ENCODE measurements at places on chromosomes 11 and 22.

DNA sequence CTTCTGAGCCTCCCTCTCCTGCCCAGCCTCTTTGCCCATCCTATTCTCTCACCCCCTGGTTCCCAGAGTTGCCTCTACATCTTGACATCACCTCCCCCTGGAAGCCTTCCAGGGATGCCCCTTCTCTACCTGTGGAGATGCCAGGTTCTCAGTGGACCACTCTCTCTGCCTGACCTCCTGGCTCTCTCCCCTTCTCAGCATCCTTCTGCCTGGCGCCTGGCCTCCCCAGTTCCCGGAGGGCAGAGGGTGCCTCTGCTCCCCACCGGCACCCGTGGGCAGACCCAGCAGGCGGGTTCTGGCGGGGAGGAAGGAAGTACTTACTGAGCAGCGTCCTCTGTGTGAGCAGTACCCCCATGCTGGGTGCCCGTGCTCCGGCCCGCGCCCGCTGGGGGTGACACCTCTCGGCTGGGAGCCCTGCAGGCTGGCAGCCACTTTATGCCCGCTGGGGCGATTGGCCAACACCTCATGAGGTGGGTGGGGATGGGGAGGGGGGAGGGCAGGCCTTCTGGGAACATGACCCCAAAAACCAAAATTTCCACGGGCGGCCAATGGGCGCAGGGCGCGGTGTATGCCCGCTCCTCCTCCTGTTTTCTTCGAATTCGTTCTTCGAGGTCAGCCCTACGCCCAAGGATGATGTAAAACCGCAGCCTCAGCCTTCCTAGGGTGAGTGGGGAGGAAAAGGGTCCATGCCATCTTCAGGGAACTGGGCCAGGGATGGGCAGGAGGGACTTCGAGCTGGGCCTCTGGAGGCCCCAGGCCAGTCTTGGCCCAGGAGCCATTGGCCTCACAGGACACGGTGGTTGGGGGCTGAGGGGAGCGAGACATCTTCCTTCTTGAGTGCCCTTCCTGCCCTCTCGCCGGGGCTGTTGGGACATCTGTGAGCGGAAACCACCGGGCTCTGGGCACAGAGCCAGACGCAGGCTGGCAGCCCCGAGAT, at the start of gene OSM:
OSM (minus strand) TSS at position 407 of the 937 bp plus-strand sequence; CDS start at position 355, 52 bp downstream.
- no peak for DNase-seq

- DNase-seq: no peak
Observed at GRCh38 chr22:22882033-22882717, 5.4 kb upstream of the IGLL5 start.

DNA sequence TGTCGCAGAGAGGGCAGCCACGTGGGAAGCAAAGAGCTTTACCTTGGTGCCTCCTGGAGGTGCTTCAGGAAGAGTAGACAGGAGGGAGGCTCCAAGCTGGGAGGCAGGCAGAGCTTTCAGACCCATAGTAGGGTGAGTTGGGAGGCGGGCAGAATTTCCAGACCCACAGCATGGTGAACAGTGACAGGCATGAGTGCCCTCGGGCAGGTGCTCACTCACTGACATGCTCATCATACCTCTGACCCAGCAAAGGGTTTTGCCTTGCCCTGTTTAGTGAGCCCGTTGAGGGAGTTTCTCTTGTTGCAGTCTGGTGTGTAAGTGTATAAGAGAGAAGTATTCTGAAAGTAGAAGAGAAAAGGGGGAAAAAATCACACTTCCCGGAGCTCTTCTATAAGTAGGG, 86.4 kb upstream of the NTM start:
- DNase-seq: no peak

DNA sequence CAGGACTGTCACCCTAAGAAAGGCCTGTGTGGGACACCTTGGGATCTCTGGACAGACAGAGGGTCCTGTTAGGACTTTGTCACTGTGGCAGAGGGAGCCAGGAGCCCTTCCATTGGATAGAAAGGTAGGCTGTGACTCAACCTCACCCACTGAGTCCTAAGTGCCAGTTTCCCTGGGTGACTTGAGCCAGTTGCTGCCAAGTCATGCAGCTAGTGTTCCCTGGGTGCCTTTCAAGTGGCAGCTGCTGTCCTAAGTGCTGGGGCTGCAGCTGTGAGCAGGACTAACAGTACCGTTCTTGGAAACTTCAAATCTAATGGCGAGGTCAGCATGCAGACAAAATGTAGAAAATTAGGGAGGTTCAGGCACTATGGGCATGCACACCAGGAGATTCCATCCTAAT, 393.7 kb downstream of the TMEM135 start:
- DNase-seq: no peak

GRCh38 chr11:45079075-45079444, 67.4 kb upstream of the PRDM11 start:
- no peak for DNase-seq

- no peak for DNase-seq
Observed at GRCh38 chr11:35011944-35012343, 95.5 kb downstream of the PDHX start.

DNA sequence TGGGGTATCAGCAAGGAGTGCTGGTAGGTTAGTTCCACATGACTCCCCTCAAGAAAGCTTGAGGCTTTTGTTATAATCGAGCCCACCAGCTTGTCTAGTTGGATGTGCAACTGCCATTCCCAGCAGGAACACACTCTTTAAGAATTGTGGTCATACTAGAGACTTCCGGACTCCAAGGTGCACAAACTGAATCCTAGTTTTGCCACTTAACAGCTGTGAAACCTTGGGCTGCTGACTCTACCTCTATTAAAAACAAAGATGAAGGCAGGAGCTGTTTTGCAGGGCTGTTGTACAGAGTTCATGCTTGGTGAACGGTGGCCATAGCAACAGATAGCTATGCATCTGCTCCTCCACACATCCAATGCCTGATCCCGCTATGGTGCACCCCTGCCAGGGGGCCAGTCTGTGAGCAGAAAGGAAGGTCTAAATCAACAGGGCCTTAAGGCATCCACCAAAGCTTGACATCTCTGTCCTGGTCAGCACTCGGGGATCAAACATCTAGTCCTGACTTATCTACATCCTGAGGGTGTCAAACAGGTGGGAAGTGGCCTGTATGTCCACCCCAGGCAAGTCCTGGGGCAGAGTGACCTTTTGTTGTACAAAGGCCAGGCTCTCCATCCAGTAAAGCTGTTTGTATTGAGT, 36.4 kb downstream of the DKK3 start:
- no peak for DNase-seq

- no peak for DNase-seq
Observed at GRCh38 chr11:76835036-76835435, 25.7 kb upstream of the ACER3 start.

DNA sequence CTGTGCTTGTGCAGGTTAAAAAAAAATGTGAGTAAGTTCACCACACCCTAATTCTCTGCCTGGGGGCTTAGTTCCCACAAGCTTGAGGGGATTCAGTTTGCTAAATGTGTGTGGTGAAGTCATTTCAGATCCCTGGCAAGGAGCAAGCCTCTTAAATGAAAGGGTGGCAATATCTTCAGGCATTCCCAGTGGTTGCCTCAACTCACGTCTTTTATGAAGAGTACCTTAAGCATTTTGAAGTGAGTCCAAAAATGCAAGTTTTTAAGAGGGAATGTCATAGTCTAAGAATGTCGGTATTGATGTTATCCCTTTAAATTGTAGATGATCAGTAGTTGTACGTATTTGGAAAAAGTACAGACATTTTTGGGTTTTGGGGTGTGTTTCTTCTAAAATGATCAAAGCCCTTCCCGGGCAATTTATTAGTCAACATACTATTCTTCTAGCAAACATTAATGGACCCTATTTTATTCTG, 4.9 kb downstream of the TCP11L1 start:
- no peak for DNase-seq

- DNase-seq: no peak
Observed at GRCh38 chr11:120523196-120523595, 11.6 kb downstream of the GRIK4 start.

DNA sequence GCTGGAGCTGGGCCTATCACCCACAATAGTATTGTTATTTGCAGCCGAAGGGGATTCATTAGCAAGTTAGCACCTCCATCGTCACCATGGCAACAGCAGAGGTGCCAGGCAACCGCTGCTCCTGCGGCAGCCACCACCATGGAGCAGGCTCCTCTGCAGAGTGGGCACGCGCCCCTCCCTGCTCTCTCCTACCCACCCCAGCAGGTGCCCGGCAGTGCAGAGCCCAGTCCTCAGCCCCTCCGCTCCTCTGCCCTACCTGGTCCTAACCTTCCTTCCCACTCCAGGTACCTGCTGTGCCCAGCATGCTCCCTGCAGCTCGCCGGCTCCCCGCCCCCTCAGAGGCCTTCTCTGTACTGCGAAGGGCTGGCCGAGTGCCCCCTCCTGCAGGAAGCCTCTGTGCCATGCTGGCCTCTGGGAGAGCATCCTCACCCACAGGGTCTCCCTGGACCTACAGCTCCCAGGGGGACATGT, 3.6 kb downstream of the DUSP8 start:
- no peak for DNase-seq

GRCh38 chr11:33669598-33670249, 30.9 kb downstream of the C11orf91 start:
- no peak for DNase-seq

- DNase-seq: no peak
Observed at GRCh38 chr11:16902182-16902581, 112.0 kb downstream of the PLEKHA7 start.

GRCh38 chr22:30327864-30328345, 1.2 kb upstream of the TBC1D10A start:
- no peak for DNase-seq

- peak; percentile 91 for DNase-seq
Observed at GRCh38 chr11:122319691-122320620, 203.9 kb upstream of the BLID start.

DNA sequence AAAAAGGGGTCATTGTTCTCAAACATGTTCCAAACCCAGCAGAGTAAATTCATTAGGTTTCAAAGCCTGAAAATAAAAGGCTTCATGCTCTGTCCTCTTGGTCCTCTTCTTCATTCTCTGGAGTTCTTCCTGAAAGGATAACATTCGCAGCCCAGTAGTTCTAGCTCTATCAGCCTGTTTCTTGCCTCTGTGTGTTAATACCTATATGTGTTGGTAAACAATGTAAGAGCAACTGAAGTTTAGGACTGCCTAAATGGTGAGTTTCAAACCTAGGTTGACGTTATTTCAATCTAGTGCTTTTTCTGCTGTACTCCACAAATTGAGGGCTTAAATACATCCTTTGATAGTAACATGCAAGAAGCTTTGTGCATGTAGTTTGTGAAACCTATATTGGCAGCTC, 9.4 kb downstream of the AASDHPPT start:
- no peak for DNase-seq

- no peak for DNase-seq
Observed at GRCh38 chr11:33317662-33318061, 60.5 kb downstream of the HIPK3 start.

DNA sequence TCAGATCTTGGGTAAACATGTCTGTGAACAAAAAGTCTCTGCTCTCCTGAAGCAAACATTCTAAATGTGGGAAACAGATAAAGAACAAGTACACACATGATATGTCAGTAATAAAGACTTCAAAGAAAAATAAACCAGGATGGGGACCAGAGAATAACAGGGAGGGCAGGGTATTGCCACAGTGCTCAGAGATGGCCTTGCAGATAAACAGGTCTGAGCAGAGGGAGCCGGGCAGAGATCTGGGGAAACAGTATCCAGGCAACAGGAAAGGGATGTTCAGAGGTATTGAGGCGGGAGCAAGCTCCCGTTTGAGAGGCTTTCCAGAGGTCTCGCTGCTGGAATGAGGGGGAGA, 2.9 kb downstream of the CCDC86 start:
- DNase-seq: no peak

DNA sequence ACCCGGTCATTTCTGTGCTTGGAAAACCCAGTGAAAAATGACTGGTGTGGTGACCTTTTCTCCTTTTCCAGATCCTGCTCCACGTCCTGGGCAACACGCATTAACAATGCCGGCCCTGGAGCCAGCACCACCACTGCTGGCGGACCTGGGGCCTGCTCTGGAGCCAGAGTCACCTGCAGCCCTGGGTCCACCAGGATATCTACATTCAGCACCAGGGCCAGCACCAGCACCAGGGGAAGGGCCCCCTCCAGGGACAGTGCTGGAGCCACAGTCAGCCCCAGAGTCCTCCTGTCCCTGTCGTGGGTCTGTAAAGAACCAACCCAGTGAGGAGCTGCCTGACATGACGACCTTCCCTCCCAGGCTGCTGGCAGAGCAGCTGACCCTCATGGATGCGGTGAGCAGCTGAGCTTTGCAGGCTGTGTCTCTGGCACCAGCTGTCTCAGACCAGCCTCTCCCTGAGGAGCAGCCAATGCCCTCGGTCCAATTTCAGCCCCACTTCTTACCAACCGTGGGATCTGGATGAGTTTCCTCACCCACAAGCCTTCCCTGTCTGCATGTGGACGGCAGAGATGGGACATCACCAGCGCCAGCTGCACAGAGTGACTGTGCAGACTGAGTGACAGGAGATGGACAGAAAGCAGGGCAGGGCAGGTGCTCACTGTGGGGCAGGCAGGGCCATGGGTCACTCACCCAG, 1.9 kb downstream of the RGL4 start:
- no peak for DNase-seq

GRCh38 chr22:49272546-49273125, 555.0 kb downstream of the BRD1 start:
- DNase-seq: no peak

GRCh38 chr22:30430933-30431332, 5.4 kb downstream of the MTFP1 start:
- no peak for DNase-seq

GRCh38 chr11:118311518-118311917, 7.0 kb downstream of the CD3E start:
- no peak for DNase-seq

- no peak for DNase-seq
Observed at GRCh38 chr11:36309779-36310178, 13.7 kb downstream of the PRR5L start.

GRCh38 chr11:121466063-121466794, 13.5 kb upstream of the SORL1-AS1 start:
- no peak for DNase-seq

GRCh38 chr11:61328351-61328750, 4.6 kb downstream of the DDB1 start:
- no peak for DNase-seq

DNA sequence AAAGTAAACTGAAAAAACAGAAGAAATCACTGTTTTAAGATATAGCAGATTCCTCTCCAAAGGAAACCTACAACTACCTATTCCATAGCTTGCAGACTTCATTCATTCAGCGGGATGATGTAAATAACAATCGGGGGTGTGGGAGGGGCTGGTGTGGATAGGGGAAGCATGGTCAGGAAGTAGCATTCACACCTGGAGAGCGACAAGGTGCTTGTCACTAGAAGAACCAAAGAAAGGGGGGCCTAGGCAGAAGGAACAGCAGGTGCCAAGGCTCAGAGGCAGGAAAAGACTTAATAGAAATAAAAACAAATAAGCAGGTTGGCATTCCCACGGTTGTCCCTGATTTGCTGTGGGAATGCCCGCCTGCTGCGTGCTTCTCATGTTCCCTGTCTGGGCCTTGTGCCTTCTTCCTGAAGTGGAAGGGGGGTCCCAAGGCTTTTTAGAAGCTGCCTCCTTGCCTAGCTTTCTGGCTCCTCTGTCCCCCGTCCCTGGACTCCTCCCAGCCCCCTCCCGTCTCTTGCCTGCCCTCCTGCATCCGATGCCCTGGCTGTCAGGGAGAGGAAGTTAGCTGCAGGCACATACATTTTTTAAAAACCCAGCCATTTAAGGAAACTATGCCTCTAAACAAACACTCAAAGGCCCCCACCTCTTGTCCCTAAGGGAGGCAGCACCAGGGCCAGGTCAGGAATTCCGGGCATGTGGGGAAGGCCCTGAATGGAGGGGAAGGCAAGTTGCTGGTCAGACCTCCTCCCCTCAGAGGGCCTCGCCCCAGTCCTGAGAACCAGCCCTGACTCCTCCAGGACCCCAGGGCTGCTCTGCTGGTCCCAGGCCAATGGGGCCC, 54.7 kb upstream of the PRDM11 start:
- no peak for DNase-seq

Measured in globus pallidus (tissue), 1 donor.